ENCODE measurements at places on chromosomes 7 and 10.

- DNase-seq, result no peak
Measured at GRCh38 chr10:124088915-124089314, 4.5 kb downstream of the CHST15 start.

DNA sequence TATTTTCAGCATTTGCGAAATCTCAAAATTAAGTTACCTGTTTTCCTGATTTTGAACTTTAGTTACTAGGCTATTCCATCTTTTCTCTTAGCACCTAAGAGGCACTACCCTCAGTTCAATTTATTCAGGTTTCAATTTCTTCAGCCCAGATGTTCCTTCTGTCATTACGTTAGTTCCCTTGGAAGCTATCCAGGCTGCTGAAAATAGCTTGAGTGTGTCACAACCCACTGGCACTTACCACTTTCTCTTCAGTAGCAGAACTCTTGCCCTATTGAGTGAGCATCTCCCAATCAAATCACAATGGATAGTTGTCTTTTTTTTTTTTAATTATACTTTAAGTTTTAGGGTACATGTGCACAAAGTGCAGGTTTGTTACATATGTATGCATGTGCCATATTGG, 332.7 kb upstream of the LRGUK start:
- no peak for DNase-seq

- no peak for DNase-seq
Measured at GRCh38 chr7:85685901-85686300, 499.0 kb upstream of the SEMA3D start.

DNA sequence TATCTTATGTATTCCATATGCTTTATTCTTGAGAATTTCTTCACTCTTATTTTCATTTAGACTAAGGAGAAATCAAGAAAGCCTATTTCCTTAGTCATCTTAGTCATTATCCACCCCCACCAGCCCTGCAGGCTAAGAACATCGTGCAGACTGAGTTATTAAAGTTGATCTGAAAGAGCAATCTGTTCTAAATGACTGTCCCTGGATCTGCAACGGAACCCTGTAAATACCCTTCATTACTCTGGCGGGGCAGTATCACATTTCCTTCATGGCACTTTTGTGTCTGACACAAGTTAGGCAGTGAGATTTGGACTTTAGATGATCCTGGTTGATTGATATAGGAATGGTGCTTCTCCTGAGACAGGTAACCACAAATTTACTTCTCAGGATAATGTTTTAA, 3.5 kb upstream of the MYPN start:
- DNase-seq, result peak; percentile 6
